ENCODE measurements at places on chromosomes 6 and 20. TPM values are rescaled to one million over a fixed set of nuclear protein-coding genes. Genes with fewer than 3 reads are reported as not detected.

Gene SLC22A16
- 0.26 TPM for total RNA-seq

Gene COL21A1
- total RNA-seq, result 9.2 TPM

Gene LPIN3
- 12.1 TPM for total RNA-seq

Gene HAO1
- not detected for total RNA-seq

Gene TCFL5
- 8.4 TPM for total RNA-seq

Gene TSHZ2
- total RNA-seq, result 12.0 TPM

Gene C6orf132
- total RNA-seq, result 2.6 TPM

Gene CD93
- total RNA-seq, result 46.3 TPM

Gene BRD2
- total RNA-seq, result 79.3 TPM

Gene TSBP1
- not detected for total RNA-seq

Gene ANKRD66
- not detected for total RNA-seq

Gene CLDN20
- total RNA-seq, result not detected

Gene PAK5
- not detected for total RNA-seq

Gene SIGLEC1
- 23.9 TPM for total RNA-seq

Gene EFCAB8
- total RNA-seq, result 0.18 TPM

Gene RBM24
- total RNA-seq, result 132 TPM
